Stimulated activated CD8-positive, alpha-beta memory T cell treated with anti-CD3 and anti-CD28 coated beads, Interleukin-7, amount 100 ng/mL, for 1 hour (primary cell): ENCODE measurements at places on chromosomes 4 and X.

- DNase-seq, result no peak
These were observed 233.5 kb downstream of the SCFD2 start for GRCh38 chr4:53132132-53132891.

- DNase-seq, result no peak
These were observed 165 bp upstream of the PTCHD1 start for GRCh38 chrX:23334521-23334847.

DNA sequence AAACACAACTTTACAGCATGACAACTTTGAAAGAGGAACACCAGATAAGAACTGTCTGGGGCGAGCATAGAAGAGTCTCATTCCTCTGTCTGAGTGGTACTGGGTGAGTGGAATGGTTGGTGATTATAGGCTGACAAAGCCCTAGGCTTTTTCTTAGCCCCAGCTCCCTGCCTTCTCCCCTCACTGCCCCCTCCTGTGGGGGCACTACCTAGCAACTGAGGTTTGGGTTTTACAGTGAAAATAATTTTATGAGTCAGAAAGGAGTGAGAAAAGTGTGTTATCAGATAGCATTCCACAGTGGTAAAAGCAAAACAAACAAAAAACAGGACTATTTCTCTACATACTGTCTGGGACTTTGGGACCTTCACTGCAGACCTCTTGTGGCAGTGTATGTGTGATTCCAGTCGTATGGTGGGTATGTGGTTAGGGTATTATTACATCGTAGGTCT lies 10.5 kb upstream of the TMEM165 start:
- no peak for DNase-seq

DNA sequence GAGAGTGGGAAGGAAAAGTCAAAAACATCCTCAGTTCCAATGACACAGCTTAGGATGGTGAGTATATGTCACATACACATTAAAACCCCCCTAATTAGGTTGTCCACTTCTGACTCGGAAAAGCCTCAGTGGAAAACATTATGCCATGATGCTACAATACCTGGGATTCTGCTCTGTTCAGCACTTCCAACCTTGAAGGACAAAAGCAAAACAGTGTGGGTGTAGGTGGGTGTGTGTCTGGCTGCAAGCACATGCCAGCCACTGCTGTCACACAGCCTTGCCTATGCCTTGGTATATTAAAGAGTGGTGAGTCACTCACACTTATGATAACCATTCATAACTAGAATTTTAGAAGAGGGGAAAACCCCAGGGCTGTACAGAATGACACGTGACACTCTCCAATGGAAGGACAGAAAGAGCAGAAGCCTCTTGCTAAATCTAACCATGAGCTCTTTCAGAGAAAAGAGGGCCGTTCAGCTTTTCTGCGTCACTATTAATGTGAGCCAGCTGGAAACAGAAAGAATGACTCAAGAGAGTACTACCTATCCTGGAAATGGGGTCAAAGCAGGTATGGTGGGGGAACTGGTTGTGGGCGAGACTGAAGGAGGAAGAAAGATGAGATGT lies 159.6 kb downstream of the TET2 start:
- DNase-seq, result no peak

DNA sequence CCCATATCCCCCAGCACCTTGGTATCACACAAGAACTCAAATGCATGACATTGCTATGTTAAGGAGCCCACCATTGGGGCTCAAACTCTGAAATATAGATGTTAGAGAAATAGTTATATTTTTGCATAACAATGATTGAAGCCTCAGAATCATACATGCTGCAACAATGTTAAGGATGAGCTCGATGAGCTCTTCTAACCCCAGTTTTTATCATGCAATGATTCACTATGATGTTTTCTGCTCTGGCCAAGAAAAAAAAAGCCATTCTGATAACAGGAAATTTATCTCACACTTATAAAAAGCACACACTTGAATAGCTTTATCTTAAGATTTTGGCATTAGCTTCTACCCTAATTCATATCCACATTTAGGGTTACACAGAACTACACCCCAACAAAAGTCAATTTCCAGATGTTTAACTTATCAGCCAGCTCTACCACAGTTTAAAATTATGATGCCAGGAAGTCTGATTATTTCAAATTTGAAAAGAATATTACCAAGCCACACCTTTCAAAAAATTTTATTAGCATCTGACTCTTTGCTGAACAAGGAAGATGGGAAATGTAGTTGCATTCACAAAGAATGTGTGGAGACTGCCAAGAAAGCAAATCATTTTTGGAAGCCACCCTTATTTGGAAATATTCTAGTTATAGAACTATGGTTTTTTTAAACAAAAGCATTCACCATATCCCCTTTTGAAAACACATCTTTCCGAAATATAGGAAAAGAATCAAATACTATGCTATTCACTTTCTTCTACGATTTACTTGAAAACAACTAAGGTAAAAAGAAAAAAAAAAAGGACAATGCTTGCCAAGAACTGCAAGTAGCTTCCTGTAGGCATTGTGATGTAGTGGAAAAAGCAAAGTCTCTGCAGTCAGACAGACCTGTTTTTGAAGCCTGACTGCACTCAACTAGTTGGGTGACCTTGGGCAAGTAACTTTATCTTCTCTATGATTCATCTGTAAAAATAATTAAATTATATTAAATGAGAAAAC lies 100.8 kb upstream of the PLS3 start:
- no peak for DNase-seq

GRCh38 chrX:81208916-81209315 lies 7.0 kb downstream of the SH3BGRL start:
- no peak for DNase-seq

DNA sequence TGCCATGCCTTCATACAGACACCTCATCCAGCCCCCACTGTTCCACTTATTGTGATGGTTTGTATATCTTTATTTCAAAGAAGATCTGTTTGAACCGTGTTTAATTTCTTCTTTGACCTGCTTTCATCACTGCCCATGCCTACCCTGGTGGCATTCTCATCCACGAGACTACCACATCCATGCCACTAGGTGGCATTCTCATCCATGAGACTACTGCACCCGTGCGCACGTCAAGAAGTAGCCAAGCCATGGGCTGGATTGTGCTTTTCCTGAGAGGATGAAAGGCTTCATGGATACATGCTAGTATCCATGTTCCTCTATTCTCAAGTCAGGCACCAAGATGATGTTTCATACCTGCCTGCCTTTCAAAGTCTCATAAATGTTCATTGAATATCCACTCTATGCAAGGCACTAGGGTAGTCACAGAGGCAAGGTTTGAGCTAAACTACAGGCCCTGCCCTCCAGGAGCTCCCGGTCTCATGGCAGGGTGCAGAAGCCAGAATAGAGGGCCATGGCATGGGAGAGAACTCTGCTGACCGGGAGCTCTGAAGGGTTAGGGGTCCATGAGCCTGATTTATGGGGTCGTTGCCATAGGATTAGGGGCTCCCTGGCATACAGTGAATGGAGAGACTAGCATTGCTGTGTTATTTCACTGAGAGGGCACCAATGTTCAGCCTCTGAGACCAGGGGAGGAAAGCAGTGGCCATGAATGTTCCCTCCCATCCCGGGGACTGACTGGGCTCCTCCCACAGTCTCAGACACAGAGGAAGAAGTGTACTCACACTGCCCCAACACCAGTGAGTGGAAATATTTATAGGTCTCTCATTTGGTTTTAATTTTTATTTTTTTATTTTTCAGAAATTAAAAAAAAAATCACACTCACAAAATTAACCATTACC lies 24.8 kb upstream of the EOLA2 start:
- no peak for DNase-seq

GRCh38 chr4:113248320-113248719 lies 198.9 kb downstream of the ANK2 start:
- DNase-seq, result no peak

GRCh38 chrX:85851418-85851817 lies 195.9 kb downstream of the CHM start:
- no peak for DNase-seq

DNA sequence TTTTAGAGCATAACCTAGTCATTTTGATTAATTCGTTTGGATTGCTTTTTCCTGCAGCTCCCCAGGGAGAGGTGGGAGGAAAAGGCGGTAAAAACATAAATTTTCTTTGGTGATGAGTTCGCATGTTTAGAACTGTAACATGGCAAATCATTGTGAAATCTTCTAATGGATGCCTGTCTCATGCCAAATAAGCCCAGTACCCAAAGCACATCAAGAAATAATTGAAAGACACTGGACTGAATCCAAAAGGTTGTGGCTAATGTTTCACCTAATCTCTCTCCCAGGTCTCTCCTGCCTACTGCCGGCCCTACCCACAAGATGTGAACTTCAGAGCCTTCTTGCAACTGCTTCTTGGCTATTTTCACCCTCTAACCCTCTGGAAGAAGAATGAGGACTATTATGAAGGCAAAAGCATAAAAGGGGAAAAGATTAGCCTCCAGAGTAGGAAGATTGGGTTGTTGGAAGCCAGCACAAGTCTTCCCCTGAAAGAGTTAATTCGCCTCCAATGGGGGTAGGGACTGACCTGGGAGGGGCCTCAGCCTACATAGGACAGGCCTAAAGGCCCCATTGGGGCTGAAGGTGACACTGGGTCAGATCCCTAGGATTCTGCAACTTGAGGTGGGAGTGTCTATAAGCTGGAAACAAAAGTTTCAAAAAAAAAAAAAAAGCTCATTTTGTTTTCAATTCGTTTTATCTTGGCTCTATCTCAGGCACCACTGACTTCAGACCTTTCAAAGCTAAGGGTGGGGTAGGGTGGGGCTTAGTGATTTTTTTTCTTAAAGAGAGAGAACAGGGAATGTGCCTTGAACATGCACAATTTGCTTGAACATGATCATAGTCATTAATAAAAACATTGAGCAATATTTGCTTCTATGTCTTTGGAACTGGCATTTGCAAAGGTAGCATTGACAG lies 278.6 kb upstream of the KLF3 start:
- no peak for DNase-seq

DNA sequence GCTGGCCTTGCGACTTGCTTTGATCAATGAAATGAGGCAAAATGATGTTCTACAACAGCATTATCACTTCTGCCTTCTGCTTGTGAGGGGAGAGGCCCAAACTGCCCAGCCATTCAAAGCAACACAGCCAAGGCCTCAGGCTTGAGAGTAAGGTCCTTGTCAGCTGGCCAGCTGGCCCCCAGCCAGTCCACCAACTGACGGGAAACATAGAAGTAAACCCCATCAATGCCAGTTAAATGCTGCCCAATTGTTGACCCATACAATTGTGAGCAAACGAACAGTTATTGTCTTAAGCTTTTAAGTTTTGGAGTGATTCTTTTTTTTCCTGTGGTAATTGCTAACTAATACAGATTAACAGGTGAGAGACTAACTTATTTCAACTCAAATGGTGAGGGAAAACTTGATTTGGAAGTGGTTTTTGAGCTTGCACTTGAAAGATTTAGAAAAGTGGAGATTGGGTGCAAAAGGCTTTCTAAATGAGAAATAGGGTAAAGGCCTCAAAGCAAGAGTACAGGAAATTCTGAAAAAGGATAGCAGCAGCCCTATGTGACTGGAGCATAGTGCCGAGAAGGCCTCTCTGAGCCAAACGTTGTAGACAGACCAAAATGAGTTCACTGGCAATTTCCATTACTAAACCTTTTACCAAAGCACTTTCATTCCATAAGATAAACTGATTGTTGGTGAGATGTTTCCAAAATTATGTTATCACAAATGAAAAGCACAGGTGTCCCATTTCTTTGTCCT lies 66.9 kb downstream of the ARHGEF38 start:
- DNase-seq, result no peak

DNA sequence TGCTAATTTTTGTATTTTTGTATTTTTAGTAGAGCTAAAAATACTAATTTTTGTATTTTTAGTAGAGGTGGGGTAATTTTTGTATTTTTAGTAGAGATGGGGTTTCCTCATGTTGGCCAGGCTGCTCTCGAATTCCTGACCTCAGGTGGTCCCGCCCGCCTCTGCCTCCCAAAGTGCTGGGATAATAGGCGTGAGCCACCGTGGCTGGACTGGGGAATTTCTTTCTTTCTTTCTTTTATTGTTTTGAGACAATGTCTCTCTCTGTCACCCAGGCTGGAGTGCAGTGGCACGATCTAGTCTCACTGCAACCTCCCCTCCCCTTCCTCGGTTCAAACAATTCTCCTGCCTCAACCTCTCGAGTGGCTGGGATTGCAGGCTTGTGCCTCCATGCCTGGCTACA lies 83.0 kb downstream of the FAM193A start:
- no peak for DNase-seq

DNA sequence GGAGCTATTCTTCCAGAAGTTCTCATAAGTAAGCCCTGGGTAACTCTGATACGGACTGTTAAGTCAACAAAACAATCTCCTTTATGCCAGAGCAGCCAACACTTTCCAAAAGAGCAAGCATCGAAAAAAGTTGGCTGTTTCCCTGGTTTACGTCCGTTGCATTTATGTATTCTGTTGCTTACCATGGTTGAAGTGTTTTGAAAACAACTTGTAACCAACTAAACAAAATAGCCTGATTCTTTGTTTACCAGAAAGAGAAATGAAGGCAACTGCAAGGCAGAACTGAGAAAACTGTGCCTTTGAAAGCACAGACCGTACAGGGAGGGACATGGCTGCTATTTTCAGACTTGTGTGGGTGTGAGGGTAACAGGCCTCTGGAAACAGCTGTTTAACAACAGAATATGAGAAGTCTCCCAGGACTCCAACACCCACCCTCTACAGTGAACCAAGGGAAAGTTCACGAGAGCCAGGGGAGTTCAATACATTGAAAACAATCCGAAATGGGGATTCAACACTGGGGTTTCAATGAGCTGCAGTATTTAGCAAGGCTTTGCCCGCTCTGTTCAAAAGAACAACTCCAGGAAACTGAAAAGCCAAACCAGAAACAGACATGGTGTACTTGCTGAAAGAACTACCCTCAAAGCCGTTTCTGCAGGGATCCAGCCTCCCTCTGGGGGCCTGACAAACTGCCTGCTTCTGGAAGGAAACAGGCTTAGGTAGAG lies 95.8 kb upstream of the EGFL6 start:
- DNase-seq, result no peak

GRCh38 chr4:126396703-126397102 lies 1081.9 kb downstream of the FAT4 start:
- no peak for DNase-seq

DNA sequence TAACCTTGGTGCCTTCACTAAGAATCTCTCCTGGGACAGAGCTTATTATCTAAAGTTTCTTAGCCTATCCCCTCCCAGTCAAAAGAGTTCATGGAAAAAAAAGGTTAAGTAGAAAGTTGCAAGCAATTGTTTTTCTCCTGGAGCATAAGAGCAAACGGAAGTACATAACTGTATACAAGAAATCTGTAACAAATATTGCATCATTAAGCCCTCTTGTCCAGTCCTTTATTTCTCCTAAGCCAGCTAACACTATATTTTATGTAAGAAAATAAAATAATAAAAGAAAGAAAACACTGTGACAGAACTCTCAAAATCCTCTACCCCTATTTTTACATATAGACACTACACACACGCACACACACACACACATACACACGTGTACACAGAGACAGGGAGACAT lies 255.3 kb downstream of the NAF1 start:
- DNase-seq, result no peak

DNA sequence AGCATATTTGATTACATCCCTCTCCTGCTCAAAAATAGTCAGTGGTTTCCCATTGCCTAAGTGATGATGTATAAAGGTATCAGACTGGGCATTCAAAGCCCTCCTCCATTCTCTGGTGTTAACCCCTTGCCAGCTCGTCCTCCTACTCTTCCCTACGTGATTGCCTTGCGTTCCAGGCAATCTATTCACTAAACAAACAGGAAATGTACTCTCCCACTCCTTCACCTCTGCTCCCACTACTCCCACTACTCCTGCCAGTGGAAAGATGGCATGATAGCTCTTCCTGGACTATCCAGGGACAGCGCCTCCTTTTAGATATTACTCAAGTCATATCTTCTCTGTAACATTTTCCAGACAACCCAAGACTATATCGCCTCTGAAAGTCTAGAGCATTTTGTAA lies 5.8 kb downstream of the DGAT2L6 start:
- no peak for DNase-seq
